ENCODE measurements at places on chromosomes 6 and 20.

DNA sequence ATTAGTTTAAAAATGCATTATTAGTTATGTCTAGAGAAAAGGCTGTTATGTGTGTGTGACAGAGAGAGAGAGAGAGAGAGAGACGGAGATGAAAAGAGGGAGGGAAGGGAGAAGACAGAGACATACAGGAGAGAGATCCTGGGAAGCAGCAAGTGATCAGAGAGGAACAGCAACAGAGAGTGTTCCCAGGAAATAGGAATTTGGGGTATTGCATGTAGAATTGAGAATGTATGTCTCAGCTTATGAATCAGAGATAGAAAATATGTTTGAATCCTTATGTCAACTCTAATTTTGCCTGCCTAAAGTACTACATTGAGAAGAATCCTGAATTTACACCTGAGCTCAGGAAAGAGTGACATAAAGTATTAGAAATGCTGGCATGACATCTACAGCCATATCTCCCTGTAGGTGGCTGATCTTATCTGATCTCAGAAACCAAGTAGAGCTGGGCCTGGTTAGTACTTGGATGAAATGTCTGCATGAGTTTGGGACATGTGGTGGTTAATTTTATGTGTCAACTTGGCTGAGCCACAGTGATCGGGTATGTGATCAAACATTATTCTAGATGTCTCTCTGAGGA is 130.6 kb downstream of the TENT5A start:
- peak; percentile 39 for DNase-seq

DNA sequence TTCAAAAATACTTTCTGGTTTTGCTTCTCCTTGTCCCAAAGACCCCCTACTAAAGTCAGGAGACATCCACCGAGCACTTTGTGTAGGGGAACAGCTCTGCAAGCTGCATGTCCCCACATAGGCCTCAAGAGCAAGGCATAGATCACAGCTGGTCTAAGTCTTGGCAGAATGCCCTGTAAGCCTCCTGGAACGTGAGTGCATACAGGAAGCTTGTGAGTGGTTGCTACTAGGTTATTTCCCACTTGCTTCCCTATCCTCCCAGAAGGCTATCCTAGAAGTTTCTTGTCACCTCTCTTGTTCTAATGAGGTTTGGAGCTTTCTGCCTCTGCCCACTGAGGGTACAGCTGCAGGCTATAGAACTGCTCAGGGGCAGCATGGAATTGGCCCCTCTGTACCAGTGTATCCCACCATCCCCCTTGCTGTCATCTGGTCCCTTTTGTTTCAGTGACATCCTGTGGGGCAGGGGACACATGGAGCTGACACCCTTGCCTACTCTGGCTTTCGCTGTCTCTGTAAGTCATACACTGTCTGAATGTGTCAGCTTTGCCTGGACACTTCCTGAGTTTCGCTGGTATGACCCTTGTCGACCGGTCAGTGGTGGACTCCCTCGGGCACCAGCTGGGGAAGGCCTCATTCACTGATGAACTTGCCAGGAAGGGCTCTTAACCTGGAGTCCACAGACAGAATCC is 35.6 kb upstream of the KCNK16 start:
- DNase-seq = peak; percentile 59

DNA sequence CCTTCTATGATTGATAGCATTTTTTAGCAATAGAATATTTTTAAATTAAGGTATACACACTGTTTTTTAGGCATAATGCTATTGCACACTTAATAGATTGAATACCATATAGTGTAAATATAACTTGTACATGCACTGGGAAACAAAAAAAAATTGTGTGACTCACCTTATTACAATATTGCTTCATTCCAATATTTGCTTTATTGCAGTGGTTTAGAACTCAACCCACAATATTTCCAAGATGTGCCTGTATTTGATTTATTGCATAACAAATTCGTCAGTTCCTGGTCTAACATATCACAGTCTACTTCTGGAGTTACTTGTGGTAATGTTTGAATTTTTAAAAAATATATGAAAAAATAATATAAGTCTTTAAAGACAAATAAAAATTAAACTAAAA is 41.9 kb upstream of the DEFB112 start:
- DNase-seq = peak; percentile 40

GRCh38 chr6:106630366-106630765 is 988 bp downstream of the QRSL1 start:
- no peak for DNase-seq

DNA sequence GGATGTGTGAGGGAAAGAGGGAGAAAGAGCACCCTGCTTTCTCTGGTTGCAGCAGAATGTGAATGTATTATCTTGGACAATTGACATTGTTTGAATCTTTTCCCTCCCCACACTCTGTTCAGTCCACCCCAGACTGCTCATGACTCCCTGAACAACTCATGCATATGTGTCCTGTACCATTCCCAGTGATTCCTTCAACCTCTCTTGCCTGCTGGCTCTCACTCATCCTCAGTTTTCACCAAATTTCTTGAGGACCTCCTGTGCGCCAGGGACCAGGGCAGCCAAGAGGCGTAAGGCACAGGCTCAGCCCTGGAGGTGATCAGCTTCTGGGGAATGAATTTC is 5.4 kb downstream of the NOX3 start:
- no peak for DNase-seq
